ENCODE measurements at places on chromosomes 2 and 18.

GRCh38 chr2:189022053-189022481 is 47.9 kb downstream of the COL3A1 start:
- no peak for DNase-seq

DNA sequence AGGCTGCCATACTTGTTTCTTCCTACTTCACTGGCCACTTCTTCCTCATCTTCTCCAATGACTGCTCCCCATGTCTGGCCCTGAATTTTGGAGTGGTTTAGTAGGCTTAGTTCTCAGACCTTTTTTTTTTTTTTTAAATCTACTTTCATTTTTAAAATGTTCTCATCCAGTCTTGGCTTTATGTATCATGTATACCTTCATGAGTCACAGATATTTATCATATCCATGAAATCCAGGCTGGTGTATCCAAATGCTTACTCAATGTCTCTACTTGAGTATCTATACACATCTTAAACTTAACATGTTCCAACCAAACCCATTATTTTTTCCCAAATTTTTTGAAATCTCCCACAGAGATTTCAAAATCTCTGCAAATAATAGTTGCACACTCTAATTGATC is 26.3 kb upstream of the CFAP36 start:
- DNase-seq, result no peak

DNA sequence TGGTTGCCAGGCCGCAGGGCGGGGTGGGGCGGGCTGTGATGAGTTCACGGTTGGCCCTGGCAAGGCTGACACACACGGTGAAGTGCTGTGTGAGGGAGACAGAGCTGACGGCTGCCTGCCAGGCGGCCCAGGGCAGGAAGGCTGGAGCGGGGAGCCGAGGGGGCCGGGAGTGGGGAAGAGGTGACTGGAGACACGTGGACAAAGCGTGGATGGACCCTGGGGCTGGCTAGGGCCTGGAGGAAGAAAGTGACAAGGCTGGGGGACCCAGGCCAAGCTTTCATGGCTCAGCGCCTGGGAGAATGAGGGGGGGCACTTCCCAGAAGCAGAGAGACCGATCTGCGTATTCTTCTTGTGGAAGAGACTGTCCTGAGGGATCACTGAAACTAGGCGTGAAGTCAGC is 123.2 kb downstream of the DYSF start:
- DNase-seq, result no peak

GRCh38 chr2:206096876-206097275 is 10.9 kb upstream of the INO80D start:
- no peak for DNase-seq

GRCh38 chr2:37622450-37623100 is 48.9 kb downstream of the CDC42EP3 start:
- no peak for DNase-seq

- no peak for DNase-seq
Observed at GRCh38 chr2:160054984-160055725, 7.3 kb downstream of the PLA2R1 start.

- DNase-seq, result peak; percentile 9
Observed at GRCh38 chr2:9519250-9519649, 36.4 kb downstream of the ADAM17 start.

DNA sequence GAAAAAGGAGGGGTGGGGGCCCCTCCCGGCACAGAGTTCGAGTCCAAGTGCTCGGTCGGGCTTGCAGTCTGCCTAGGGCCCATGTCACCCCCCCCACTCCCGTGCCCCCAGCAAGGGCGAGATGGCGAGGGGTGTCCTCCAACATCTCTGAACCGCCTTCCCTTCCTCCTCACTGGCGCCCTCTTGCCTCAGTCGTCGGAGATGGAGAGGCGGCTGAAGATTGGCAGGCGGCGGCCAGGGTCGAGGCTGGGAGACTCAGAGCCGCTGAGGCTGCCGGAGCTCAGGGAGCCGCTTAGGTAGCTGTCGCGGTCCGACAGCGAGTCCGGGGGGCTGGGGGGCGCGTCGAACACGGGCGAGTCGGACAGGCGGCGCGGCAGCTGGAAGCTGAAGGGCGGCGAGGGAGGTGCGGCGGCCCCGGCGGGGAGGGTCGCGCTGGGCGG is 2.3 kb downstream of the ZFP36L2 start:
- peak; percentile 86 for DNase-seq

GRCh38 chr2:41853427-41854191 is 194.2 kb upstream of the PKDCC start:
- DNase-seq, result peak; percentile 29

- DNase-seq, result peak; percentile 97
Observed at GRCh38 chr2:61144697-61145268, 17.2 kb upstream of the C2orf74 start.

- DNase-seq, result no peak
Observed at GRCh38 chr2:188485496-188485895, 193.8 kb downstream of the GULP1 start.

- DNase-seq, result peak; percentile 68
Observed at GRCh38 chr2:171180229-171180930, 19.7 kb upstream of the TLK1 start.

- no peak for DNase-seq
Observed at GRCh38 chr2:140508756-140509155, 1622.1 kb downstream of the LRP1B start.

DNA sequence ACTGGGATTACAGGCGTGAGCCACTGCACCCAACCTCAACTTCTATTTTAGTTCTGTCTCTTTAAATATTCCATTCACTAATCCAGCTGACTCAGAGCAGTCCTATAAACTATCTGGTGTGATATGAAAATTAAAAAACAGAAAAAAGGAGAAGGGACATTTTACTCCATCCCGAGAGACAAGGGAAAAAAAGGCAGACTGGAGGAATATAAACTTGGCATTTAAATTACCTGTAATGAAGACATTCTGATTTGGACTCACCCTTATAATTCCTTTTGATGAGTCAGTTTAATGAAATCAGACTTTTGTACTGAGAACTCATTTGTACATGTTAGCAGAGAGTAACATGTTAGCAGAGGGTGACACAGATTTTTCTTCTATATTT is 74.8 kb upstream of the RIOK3 start:
- no peak for DNase-seq

- no peak for DNase-seq
Observed at GRCh38 chr2:159266554-159266953, 19.9 kb downstream of the WDSUB1 start.

- DNase-seq, result no peak
Observed at GRCh38 chr2:180255981-180256380, 248.9 kb upstream of the CWC22 start.

DNA sequence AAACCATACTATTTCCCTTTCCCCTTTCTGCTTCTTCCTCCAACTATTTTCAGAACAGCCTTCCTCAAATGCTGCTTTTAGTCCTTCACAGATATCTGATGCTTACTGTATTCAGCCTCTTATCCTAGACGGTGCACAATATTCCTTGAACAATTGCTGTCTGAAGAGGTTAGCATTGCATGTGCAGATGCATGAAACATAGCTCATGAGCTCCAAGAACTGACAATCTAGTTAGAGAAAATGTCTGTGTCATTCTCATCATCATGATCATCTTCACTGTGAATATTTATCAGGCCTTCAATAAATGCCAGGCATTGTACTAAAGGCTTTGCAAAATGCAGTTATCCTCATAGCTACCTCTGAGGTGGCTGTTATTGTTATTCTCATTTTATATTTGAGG is 190.7 kb downstream of the DNER start:
- DNase-seq, result no peak

DNA sequence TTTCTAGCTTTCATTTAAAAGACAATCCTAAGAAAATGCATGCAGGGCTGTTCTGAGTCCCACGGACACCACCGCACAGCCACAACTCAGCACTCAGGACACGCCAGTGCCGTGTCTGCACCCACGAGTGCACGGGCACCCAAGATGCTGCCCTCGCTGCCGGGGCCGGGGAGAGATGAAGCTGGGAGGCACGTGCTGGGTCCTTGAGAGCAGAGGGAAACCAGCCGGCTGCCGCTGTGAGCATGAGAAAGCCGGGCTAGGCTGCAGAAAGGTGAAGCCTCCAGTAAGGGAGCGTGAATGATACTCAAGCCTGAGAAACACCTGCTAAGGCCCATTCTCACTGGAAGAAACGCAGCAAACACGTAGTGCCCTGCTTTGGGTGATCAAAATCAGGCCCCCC is 4.8 kb downstream of the COPS9 start:
- no peak for DNase-seq

DNA sequence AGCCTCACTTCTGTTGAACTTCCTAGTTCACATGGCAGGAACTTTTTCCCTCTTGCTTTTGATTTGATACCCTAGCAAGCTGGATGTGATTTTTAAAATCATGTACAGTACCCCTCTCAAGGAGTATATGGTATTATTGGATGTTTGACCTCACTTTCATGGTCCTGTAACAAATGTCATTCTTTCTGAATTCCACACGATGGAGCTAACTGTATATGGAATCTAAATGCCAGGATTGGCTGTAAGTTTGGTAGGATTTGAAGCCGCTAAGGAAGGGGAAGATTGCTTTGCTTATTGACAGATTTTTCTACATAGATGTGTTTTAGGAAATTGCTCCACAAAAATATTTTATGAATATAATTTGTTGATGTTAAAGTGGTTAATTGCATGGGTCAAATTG is 18.3 kb downstream of the MAIP1 start:
- no peak for DNase-seq

- no peak for DNase-seq
Observed at GRCh38 chr2:96864343-96865091, 5.4 kb downstream of the SEMA4C start.

GRCh38 chr2:168912901-168913369 is 11.8 kb downstream of the G6PC2 start:
- no peak for DNase-seq

DNA sequence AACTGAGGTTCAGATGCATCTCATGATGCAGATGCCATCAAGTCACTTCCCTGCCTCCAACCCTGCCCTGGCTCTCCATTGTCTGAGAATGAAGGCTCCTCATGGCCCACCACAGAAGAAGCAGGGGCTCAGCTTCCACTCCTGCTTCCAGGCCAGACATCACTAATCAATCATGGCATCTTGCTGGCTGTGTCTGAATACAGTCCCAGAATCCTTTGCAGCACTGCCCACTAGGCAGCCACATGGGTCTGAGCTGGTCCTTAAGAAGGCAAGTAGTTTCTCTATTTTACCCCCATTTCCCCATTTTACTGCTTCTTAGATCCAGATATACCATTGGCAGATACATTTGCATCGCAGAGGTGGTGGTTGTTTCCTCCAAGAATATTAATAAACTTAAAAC is 7.3 kb downstream of the ASPRV1 start:
- DNase-seq, result no peak

DNA sequence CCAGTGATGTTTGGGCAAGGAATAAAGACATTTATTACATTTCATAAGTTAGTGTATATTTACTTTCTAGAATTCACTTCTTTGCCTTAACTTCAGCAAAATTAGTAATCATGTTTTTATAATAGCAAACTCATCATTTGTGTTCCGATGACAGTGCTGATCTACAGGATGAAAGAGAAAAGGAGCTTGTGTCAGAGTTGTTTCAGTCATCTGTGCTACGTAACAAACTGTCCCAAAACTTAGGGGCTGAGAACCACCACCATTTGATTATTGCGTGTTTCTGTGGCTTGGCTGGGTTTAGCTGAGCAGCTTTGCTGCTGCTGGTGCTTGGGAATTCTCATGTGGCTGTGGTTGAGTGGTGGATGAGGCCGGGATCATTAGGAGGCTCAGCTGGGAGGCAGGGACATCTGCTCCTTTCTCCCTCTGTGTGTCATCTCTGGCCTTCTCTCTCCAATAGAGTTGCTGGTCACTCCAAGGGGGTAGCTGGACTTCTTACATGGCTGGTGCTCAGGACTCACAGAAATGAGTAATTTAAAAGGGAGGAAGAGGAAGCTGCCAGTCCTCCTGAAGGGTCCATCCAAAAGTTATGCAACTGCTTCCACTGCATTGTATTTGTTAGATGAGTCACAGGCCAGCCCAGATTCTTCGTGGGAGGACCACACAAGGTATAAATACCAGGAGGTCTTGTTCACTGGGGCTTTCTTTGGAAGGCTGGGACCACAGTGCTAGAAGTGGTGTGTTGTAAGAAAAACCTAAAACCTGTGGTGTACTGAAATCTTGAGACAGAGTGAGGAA is 43.4 kb upstream of the HAAO start:
- DNase-seq, result no peak

DNA sequence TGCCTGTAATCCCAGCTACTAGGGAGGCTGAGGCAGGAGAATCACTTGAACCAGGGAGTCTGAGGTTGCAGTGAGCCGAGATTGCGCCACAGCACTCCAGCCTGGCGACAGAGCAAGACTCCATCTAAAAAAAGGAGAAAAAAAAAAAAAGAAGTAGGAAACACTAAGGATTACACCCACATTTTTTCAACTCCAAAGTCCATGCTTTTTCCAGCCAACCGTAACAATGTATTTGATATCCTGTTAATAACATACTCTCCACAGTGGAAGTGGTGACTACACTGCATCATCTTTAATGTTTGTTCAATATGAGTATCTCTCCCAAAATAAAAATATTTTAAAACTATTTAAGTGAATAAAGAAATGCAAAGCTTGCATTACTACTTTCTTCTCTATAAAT is 481.6 kb upstream of the ACVR2A start:
- no peak for DNase-seq

All from activated CD4-positive, alpha-beta T cell treated with anti-CD3 and anti-CD28 coated beads, Interleukin-2, Interleukin-6, amounts not matched to agents 100 ng/mL and 50 ng/mL, durations not matched to agents 16 hours and 8 hours (primary cell).